ENCODE measurements at places on chromosomes 2 and 18.

- DNase-seq: no peak
Measured at GRCh38 chr18:9494778-9495331, 19.5 kb downstream of the RALBP1 start.

GRCh38 chr2:192030856-192031255, 163.9 kb downstream of the TMEFF2 start:
- DNase-seq: no peak

GRCh38 chr2:215437614-215438013, 1.7 kb upstream of the FN1 start:
- DNase-seq: no peak

GRCh38 chr2:195533771-195534642, 123.0 kb upstream of the SLC39A10 start:
- peak; percentile 57 for DNase-seq

GRCh38 chr2:219171231-219171651, 1.4 kb upstream of the SLC23A3 start:
- peak; percentile 30 for DNase-seq
